SHP77 treated with DMSO at 0.1 percent for 48 hours (cell line): ENCODE measurements at places on chromosomes 16 and 17.

DNA sequence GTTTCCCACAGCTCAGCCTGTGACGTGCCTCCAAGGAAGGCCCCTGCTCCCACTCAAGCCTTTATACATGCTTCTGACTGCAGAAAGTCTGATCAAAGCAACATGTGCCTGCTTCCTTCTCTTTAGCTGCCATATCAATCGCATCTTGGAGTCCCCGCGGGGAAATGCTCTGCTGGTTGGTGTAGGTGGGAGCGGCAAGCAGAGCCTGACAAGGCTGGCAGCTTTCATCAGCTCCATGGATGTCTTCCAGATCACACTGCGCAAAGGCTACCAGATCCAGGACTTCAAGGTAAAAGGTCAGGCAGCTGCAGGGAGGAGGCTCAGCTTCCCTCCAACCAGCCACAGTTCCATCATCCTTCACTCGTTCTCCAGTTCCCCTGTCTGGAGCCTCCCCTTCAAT lies 189.7 kb downstream of the ZNF18 start:
- DNase-seq: no peak

GRCh38 chr17:2730764-2731353 lies 18.6 kb downstream of the CCDC92B start:
- DNase-seq: no peak

GRCh38 chr17:32341857-32342602 lies at the start of gene C17orf75:
Gene C17orf75, minus strand, starts transcription at chr17:32342173. Its CDS starts 34 bp downstream, at chr17:32342139.
- DNase-seq: peak; percentile 55

DNA sequence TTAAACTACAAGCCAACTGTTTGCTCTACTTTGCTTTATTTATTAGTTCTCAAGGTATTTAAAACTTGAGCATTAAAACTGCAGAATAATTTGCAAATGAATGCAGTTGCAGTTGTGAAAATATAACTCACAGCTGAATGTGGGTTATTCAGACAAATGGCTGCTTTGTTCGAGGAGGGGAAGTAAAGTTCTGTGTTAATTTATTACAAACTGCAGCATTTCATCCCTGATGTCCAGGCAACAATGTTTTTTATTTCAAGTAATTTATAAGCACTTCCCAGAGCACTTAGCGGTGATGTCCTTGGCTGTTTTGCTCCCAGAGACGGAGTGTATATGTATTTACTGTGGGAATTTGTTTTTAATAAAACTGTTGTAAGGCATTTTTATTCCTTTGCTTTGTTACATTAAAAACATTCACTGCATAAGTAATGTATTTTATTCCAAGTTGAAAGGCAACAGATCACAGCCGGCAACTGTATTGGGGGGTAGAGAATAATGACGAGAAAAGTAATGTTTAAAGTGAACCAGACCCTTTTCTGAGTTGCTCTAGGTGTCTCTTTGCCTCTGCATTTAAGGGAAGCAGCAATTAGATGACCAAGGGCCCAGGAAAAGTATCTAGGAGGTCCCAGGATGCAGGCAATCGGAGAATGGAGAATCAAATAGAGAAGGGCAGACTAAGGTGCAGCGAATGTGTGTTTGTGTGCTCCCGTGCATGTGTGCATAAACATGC lies 291.2 kb upstream of the SALL1 start:
- no peak for DNase-seq

DNA sequence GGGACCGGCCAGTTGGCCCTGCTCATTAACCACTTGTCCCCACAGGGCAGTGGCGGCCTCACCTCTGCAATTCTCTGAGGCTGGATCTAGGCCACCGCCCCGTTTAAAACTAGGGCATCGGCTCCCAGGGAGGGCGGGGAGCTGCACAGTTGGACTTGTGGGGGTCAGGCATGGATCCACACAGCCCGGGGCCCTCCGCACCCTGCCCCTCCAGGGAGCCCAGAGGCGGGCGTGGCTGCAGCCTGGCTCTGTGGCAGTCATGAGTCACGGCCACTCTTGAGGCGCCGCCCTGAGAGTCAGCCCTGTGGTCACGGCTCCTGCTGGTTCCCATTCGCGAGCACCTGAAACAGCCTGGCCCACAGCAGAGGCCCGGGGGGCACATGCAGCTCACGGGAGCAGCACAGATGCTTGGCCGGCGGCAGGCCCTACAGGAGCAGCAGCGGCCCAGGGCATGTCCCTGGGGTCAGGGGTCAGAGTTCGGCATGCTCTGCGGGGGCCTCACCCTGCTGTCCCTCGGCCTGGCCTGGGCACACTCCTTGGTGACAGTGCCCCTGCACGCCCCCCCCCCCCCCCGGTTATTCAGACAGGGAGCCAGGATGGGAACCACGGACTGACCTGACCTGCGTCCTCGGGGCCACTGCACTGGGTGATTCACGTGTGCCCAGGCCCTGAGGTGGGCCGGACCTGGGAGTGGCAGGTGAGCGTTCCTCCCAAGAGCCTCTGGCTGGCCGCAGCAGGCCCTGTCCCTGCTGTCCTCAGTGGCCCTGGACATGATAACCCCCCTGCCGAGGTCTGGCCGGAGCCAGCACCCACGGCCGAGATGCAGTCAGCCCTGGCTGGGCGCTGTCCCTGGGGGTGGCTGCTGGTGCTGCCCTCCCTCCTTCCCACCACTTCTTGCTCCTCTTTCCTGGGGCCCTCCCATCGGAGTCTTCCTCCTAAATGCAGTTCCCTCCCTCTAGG lies 8.2 kb downstream of the CAPN15 start:
- DNase-seq: no peak

DNA sequence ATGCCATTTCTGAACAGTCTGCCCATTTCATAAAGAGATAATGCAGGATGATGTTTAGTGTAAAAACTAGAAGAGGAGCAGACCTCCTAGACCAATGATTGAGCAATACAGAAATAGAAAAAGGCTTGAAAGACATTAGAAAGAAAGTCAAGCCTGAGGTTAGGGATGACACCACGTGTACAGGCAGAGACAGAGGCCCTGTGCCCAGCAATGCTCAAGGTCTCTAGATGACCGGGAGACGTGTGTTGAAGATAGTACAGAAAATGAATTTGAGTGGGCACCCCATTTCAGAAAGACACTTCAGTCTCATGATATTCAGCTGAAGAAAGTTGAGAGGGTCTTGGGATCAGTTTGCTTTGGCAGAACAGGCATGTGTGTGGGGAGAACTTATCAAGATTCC lies 5.4 kb downstream of the GID4 start:
- DNase-seq: no peak

DNA sequence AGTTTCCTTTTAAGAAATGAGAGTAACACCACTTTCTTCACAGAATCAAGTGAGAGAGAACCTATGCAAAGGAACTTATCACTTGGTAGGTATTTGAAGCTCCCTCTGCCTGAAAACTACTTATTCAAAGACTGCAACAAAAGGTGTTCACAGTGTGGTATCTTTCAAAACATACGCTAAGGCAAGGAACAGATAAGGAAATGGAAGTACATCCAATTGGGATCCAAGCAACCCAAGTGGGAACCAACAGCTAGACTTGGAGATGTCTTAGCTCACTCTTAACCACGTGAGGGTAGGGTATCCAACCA lies 431 bp upstream of the PPM1E start:
- no peak for DNase-seq

DNA sequence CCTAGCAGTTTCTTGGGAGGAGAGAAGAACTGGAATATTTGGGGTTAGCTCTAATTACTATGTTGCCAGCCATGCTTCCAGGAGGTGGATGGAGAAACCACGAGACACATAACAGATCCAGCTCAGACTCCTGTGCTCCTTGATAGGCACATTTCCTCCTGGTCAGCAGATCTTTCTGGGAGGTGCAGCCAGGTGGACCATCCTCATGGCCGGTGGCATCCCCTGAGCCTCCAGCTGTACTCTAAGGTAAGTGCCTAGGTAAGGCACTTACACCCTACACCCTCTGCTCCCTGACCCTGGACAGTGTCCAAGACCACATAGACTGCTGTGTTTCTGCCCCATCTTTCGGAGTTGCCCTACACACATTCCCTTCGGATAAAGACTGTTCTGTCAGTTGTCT lies 27.1 kb upstream of the N4BP1 start:
- DNase-seq: no peak

GRCh38 chr16:57966204-57966771 lies 4.6 kb downstream of the CNGB1 start:
- DNase-seq: no peak

DNA sequence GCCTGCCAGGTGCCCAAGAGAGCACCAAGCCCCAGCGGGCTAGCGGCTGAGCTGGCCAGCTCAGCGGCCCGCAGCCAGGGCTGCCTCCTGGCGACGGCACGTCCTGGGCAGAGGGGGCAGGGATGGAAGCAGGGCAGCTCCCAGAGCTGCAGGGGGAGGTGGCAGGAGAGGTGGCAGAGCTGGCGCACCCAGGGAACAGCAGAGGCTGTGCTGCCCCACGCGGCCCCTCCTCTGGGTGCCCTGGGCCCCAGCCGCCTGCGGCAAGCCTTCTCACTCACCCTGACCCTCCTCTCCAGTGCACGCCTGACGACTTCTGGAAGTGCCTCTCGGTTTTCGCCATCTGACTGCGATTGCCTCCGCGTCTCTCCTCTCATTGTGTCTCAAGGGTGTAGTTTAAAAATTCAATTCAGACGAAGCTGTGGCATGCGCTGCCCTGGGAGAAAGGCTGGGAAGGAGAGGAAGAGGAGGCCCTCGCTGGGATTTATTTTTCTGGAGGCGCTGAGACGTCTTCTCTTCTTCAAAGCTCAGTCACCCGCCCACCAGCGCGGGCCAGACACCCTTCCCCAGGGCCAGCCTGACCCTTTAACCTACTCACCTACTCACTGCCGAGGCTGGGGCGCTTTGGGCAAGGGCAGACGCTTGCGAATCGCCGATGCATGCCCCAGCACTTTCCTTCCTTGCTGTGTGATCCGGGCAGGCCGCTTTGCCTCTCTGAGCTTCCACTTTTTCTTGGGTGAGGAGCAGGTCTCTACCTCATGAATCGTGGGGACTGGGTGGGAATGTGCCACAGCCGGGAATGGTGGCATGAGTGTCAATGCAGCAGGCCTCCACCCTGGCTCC lies 24.9 kb downstream of the GSE1 start:
- DNase-seq: no peak

- DNase-seq: no peak
Observed at GRCh38 chr16:69402439-69402838, 16.6 kb upstream of the TERF2 start.

GRCh38 chr16:31064882-31065461 lies 9.1 kb downstream of the ZNF668 start:
- no peak for DNase-seq

GRCh38 chr16:3035972-3036725 lies 595 bp downstream of the BICDL2 start:
- DNase-seq: no peak

DNA sequence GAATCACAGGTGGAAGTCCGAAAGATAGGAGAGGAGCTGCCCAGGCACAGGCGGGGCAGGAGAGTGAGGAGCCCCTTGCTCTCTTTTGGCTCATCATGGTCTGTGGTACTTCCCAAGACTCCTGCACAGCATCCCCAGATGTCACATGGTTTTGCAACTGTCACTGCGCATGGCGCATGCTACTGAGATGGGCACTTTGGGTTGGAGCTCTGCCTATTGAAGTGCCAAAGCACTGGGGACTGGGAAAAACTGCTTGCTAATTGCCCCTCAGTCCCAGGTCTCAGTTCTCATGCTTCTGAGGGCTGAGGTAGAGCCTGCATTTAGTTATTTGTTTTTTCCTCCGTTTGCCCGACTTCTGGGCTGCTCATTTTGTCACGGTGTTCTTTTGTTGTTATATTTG lies 156.8 kb upstream of the CDH13 start:
- no peak for DNase-seq

GRCh38 chr17:30326809-30327208 lies 7.0 kb downstream of the TMIGD1 start:
- peak; percentile 51 for DNase-seq

GRCh38 chr17:53924530-53925455 lies 102.1 kb downstream of the KIF2B start:
- DNase-seq: no peak

GRCh38 chr17:63440127-63440769 lies 5.9 kb downstream of the CYB561 start:
- DNase-seq: no peak

GRCh38 chr16:57572978-57573728 lies 30.7 kb downstream of the ADGRG5 start:
- no peak for DNase-seq

DNA sequence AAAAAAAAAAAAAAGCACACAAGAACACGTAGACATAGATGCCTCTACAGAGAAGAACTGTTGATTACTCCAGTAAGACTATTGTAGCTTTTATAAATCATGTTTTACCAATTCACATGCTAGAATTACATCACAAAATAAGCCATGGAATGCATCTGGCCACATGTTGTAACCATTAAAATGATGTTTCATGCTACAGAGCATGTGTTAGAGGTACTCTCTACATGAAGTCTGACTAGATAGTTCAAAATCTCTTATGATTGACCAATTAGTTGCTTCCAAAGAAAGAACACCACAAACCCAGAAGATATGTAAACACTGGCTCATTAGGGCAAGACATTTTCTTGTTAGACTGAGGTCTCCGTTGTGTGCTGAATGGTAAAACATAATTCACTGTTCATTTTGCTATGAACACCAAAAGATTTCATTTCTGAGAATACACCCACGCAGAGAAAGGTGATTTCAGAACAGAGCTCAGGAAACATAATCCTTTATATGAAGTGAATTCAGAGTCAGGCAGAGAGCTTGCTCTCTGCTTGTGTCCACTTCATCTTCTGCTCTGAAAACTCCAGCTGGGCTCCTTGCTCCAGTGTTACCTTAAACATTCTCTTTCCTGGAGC lies 411.4 kb upstream of the SOX9 start:
- no peak for DNase-seq

- peak; percentile 45 for DNase-seq
Observed at GRCh38 chr16:85361441-85362118, 249.3 kb upstream of the CIBAR2 start.

- DNase-seq: no peak
Observed at GRCh38 chr17:40702271-40702670, 1.3 kb downstream of the KRT24 start.

DNA sequence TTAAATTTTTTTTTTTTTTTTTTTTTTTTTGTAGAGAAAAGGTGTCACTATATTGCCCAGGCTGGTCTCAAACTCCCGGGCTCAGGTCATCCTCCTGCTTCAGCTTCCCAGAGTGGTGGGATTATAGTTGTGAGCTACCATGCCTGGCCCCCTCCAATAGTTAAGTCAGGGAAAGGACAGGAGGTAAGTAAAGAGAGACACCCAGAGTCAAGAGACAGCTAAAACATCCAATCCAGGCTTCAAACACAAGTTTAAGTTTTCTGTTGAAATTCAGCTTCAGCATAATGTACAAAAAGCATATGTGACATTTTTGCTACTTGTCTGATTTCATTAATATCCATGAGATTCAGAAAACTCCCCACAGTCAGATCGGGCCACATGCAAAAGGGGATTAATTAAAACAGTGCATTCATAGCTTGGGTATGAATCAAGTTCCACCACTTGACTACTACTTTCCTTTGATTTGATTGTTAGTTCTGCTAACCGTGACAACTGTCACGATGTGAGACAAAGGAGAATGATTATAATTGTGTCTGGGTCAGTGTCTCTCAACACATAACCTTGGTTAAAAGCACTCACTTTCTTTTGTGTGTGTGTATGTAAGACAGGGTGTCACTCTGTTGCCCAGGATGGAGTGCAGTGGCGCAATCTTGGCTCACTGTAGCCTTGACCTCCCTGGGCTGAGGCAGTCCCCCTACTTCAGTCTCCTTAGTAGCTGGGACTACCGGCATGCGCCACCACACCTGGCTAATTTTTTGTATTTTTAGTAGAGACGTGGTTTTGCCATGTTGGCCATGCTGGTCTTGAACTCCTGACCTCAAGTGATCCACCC lies 184.9 kb downstream of the PARN start:
- DNase-seq: no peak
